Activated CD8-positive, alpha-beta memory T cell treated with anti-CD3 and anti-CD28 coated beads, Interleukin-2, amount 10 ng/mL, durations not matched to agents 7 days and 5 days (primary cell): ENCODE measurements at places on chromosomes 3 and 15. TPM values are rescaled to one million over a fixed set of nuclear protein-coding genes. Genes with fewer than 3 reads are reported as not detected.

DNA sequence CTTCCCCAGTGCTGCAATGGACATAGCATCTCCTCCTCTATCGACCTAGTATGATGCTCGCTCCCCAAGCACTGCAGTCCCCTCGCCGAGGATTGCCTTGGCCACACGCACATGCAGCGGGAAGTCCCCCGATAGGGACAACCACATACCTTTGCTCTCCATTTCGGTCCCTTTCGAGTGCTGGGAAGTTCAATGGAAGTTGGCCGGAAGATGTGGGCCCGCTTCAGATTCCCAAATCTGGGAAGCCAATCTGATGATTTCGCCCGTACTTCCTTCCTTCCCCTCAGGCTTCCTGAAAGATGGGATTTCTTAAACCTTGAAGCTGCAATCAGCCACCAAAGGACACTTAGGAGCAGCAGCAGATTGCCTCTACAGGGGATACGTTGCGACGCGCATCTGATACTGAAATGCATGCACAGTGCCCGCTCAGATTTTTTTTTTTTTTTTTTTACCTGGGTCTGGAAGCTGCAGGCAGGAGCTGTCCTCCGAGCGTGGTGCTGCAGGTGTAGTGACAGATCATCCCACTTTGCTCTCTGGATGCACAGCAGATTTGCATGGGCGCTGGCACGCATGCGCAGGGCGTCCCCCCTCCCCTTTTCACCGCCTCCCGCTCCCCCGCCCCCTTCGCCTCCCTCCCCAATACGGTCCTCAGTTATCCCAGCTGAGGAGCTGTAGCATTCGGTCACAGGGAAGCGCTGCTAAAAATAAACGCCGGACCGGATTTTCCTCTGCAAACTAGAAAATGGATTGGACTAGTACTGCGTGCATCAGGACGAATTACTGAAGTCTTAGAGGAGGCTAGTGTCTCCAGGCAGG, at the start of gene FGF12:
Gene FGF12 (minus strand): TSS at position 510 of the 816 bp plus-strand sequence.
- H3K4me1 ChIP-seq, result no peaks in the 10 kb centered on the region
- no peak within 1 kb of the TSS for H3K4me3 ChIP-seq
- no peaks in the 10 kb centered on the region for H3K36me3 ChIP-seq
- no peak for DNase-seq
- no peak within 1 kb of the TSS for H3K27ac ChIP-seq

GRCh38 chr15:65790694-65791334, 1.3 kb downstream of the DENND4A start:
- peak overlapping the region; percentile 93 for H3K4me3 ChIP-seq
- no peaks in the 10 kb centered on the region for H3K27me3 ChIP-seq
- no peak for DNase-seq
- H3K4me1 ChIP-seq, result peaks cover 59% of the 10 kb centered on the region
- H3K36me3 ChIP-seq, result peaks cover 11% of the 10 kb centered on the region
- H3K27ac ChIP-seq, result peak overlapping the region; percentile 90

DNA sequence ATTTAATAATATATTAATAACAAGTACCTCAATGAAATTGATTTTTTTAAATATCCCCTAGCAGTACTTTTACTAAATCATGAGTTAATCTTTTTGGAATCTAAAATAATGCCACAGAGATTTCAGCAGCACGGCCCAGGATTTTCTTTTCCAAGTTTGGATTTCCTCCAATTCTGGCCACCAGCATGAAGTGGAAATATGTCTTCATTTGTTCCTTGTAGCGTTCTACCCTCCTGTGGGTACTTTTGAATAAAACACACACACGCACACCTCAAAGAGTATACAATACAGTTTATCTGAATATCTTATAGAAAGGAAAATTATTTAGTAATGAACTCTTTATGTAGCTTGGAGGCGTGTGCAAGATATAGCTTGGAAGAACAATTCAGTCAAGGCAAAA, 125.1 kb upstream of the STT3B start:
- H3K4me3 ChIP-seq, result no peak overlapping the region
- H3K36me3 ChIP-seq, result no peaks in the 10 kb centered on the region
- no peaks in the 10 kb centered on the region for H3K4me1 ChIP-seq
- no peak overlapping the region for H3K27ac ChIP-seq
- H3K27me3 ChIP-seq, result peaks cover 3% of the 10 kb centered on the region

The OCA2 gene
- not detected for total RNA-seq

GRCh38 chr3:72145506-72146380, 360.8 kb upstream of the PROK2 start:
- H3K4me1 ChIP-seq, result peaks cover 6% of the 10 kb centered on the region
- no peak for DNase-seq
- no peak overlapping the region for H3K27ac ChIP-seq

The CLSTN2 gene
- total RNA-seq, result not detected

DNA sequence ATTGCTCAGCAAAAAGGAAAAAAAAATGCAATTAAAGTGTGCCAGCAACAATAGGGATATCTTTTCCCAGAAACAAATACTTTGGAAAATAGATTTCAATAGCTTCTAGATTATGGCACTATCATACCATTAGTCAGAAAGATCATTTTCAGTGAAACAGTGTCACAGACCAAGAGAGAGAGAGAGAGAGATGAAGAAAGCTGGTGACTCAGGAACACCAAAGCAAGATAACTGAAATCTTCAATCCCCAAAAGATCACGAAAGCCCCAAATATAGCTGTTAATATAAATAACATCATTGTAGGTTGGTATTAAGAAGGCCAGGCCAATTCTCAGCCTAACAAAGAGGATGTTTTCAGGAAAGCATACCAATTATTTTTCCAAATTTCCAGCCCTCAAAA, 57.4 kb downstream of the ZIC4 start:
- no peak for DNase-seq
- no peaks in the 10 kb centered on the region for H3K4me1 ChIP-seq
- no peaks in the 10 kb centered on the region for H3K36me3 ChIP-seq
- H3K4me3 ChIP-seq, result no peak overlapping the region

The HESX1 gene
- total RNA-seq, result 0.47 TPM

The GPR149 gene
- not detected for total RNA-seq

The LAMB2 gene
- not detected for total RNA-seq

DNA sequence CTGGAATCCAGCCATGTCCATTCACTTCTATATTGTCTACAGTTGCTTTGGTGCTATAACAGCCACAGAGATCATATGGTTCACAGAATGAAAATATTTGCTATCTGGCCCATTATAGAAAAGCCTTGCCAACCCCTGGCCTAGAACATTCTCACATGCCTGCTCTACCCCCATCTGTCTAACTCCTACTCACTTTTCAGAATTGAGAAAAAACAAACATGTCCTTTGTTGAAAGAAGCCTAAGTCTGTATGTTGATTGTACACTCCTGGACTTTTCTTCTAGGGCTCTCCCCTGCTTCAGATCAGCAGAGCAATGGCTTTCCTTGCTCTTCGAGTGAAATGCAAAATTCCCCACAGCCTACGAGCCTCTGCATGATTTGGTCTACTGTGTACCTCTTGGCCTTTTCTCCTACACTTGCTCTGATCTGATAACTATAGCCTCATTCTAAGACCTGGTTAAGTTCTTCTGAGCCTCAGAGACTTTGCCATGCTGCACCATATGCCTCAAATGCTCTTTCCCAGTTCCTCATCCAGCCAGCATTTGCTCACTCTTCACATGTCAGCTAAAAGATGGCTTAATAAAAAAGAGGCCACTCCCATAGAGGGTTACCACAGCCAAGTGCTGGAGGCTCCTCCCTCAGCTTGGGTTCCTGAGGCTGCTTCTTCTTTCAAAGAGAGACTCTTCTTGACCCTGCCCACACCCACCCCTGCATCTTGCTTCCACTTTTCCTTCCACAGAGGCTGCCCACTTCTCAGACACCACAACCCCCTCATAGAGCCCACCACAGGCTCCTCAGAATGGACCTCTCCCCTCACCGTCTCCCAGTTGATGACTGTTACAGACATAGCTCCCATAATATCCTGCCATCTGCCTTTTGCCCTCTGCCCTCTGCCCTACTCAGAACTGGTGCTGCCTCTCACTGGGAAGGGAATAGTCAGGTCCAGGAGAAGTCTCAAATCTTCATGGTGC, 22.9 kb upstream of the DCLK3 start:
- no peak overlapping the region for H3K27ac ChIP-seq
- no peak for DNase-seq
- H3K4me1 ChIP-seq, result peaks cover 3% of the 10 kb centered on the region

DNA sequence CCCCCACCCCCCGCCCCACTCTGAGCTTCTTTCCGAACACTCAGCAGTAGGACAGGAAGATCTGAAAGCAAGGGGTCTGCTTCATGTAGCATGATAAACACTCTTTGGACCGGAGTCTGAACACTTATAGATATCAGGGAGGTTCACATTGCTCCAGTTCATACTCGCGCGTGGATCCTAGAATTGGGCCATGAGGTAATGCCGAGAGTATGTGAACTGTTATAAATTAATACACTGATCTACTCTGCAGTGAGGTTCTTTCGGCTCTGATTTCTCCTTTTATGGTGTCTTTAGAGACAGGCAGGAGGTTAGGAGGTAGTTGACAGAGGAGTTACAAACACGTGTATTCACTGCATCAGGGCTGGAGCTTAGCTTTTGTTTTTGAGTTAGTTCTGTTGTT, 223.0 kb downstream of the THSD4 start:
- H3K27me3 ChIP-seq, result no peaks in the 10 kb centered on the region
- DNase-seq, result no peak
- peaks cover 12% of the 10 kb centered on the region for H3K4me1 ChIP-seq
